A549 treated with Mapracorat at 1 μM for 4 hours (cell line): ENCODE measurements at places on chromosomes 5 and 9. TPM values are rescaled to one million over a fixed set of nuclear protein-coding genes. Genes with fewer than 3 reads are reported as not detected.

TXN gene
- 1,142 to 1,545 TPM (median 1,234 TPM) in 5 replicates for total RNA-seq

KIF24 gene
- 2.7 to 3.7 TPM (median 3.4 TPM) in 5 replicates for total RNA-seq

DMRT1 gene
- total RNA-seq = not detected in 5 replicates

MEGF10 gene
- not detected in 5 replicates for total RNA-seq

ZNF618 gene
- 7.9 to 11.2 TPM (median 10.4 TPM) in 5 replicates for total RNA-seq

CDKN2B gene
- total RNA-seq = not detected in 5 replicates

RFESD gene
- 1.0 to 3.4 TPM (median 1.8 TPM) in 5 replicates for total RNA-seq

FOXI1 gene
- total RNA-seq = not detected in 5 replicates

CDC20B gene
- 0.07 to 0.09 TPM (median 0.09 TPM) in 4 of 5 replicates, not detected in the other for total RNA-seq

LIX1 gene
- not detected in 5 replicates for total RNA-seq

PRSS3 gene
- 11.8 to 13.5 TPM (median 12.6 TPM) in 5 replicates for total RNA-seq

APC gene
- 6.0 to 10.6 TPM (median 9.7 TPM) in 5 replicates for total RNA-seq

SPARC gene
- 15.1 to 25.0 TPM (median 18.8 TPM) in 5 replicates for total RNA-seq

PCDHB5 gene
- 1.2 to 1.6 TPM (median 1.3 TPM) in 5 replicates for total RNA-seq

ADAMTS16 gene
- total RNA-seq = 1.3 to 1.6 TPM (median 1.5 TPM) in 5 replicates
